Activated CD4-positive, alpha-beta T cell treated with anti-CD3 and anti-CD28 coated beads, Interleukin-2, amount 10 ng/mL, durations not matched to agents 7 days and 5 days (primary cell): ENCODE measurements at places on chromosomes 4 and X.

GRCh38 chr4:112421911-112422310 lies 94.1 kb downstream of the NEUROG2 start:
- no peak for DNase-seq

DNA sequence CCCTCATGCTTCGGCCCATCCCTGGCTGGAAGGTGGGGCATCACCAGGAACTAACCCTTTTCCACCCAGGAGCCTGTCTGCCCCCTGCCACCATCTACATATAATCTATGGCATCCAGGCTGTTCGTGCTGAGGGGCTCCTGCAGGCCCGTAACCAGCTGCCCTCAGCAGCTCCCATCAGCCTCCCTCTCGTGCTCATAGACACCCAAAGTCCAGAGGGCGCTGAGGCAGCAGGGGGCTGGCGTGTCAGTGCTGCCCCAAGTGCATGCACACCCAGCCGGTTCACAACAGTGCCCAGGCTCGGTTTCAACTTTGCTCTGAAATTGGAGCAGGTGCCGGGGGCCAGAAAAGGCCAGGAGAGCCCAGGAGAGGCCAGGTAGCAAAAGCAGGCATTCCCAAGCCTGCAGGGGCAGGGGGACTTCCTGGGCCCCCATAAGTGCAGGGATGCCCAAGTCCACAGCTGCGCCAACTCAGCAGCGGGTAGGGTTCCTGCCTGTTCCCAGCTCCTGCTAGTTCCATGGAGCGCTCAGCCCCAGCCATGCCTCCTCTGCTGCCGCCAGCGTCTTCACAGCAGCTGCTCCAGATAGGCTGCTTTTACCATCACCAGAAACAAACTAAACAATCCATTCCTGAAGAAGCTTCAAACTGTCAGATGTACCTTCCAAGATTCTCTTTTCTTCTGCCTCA lies 558.2 kb upstream of the GNPDA2 start:
- no peak for DNase-seq

DNA sequence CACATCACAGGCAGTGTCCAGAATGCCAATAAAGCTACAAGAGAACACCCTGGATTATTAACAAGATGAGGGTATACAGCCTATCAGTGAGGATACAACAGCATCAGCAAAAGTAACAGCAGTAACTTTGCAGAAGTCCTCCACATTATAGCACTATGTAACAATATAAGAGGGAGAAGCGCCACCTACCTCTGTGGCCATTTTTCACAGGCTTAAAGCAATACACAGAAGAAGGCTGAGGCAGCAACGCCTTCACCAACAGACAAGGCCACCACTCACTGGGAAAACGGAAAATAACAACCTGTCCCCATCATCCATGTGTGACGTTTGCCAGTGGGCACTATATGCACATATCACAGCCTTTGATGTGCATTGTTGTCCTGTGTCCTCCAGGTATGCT lies 12.5 kb downstream of the RTL8B start:
- no peak for DNase-seq

- no peak for DNase-seq
These were observed 120.3 kb downstream of the ARHGEF9 start for GRCh38 chrX:63664741-63665140.

- no peak for DNase-seq
These were observed 623.8 kb upstream of the LCORL start for GRCh38 chr4:18645351-18645750.

DNA sequence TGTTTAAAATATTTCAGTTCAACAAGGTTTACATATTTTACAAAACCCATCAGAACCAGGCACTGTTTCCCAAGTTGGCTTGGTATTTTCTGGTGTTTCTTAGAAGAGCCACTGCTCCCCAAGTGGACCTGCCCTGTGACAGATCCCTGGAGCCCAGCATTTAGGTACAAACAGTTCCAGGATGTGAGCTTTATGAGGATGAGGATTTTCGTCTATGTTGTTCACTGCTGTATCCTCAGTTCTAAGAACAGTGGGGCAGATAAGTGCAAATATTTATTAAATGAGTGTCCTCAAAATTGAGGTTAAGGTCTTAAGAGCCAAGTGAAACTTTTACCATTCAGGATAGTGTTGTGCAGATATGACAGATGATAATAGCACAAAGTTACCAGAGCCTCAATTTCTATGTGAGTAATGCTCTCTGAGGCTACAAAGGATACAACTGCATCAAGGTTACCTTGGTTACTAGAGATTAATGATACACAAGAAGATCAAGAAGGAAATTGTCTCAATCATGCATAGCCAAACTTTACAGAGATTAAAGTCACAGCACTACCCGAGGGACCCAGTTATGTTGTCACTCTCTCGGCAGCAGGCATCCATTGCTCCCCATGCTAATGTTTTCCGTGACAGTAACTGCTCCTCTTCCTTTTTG lies 37.5 kb downstream of the ANXA3 start:
- DNase-seq: no peak

DNA sequence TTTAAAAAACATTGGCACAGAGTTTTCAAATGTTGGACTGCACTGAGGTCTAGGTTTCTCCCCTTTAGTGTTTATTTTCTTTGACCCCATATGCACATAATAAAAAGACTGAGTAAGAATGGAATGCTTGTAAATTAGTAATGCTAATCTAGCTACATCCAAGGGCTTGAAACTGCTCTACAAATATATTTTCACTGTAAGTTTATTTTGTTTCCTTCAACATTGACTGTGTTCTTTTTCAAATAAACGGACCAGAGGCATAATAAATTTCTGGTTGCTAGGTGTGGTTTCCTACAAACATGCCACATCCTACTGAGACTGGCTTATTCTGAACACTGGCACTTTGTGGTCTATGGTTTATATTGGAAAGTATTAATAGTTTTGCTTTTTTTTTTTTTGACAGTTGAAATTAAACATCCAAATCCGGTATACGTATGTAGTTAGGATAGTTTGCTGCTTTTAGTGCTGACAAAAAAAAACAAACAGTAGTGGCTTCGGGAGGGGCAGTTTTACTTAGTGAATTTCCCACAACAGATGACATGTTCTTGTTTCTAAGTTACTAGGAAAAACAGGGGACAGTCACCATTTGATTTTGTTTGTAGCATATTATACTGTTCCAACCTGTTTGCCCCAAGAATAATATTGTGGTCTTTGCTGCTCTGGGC lies 13.2 kb downstream of the CA5B start:
- peak; percentile 44 for DNase-seq

DNA sequence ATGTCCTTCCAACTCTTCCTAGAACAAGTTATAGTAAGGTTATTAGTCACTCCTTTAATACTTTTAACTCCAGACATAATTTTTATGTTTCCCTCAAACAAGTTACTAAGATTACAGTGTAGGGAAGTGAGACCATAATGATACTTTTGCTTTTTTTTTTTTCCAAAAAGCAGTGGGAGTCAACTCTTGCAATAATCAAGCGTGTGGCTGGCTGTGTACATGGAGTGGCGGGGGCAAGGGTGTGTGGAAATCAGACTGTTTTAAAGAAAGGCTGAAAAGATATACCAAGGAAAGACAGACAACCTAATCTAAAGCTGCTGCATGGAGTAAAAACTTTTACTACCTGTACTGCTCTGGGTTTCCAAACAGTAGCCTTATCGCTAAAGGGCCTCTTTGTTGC lies 4.1 kb downstream of the NOA1 start:
- no peak for DNase-seq

GRCh38 chr4:184147858-184148737 lies 69.6 kb downstream of the ENPP6 start:
- DNase-seq: no peak

GRCh38 chrX:144586756-144587155 lies 660.5 kb upstream of the SPANXN1 start:
- no peak for DNase-seq

DNA sequence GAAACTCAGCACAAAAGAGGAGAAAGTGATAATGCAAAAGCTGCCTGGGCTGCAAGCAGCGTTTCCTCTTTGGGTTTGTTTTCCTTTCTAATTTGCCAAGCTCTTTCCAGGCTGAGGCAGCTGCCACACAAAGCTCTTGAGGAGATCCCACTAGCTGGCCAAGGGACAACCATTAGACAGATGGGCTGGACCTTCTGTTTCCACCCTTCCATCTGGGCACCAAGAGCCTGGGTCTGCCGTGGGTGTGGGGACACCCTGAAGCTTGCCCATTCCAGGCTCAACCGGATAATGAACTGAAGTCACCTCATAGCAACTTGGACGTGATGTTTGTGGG lies 194.6 kb upstream of the C1QTNF7 start:
- peak; percentile 9 for DNase-seq

GRCh38 chrX:261167-261918 lies 19.8 kb upstream of the PLCXD1 start:
- no peak for DNase-seq

GRCh38 chr4:138428611-138429010 lies 186.5 kb upstream of the SLC7A11 start:
- DNase-seq: no peak

GRCh38 chrX:69060631-69061408 lies 104.4 kb downstream of the PJA1 start:
- DNase-seq: no peak

DNA sequence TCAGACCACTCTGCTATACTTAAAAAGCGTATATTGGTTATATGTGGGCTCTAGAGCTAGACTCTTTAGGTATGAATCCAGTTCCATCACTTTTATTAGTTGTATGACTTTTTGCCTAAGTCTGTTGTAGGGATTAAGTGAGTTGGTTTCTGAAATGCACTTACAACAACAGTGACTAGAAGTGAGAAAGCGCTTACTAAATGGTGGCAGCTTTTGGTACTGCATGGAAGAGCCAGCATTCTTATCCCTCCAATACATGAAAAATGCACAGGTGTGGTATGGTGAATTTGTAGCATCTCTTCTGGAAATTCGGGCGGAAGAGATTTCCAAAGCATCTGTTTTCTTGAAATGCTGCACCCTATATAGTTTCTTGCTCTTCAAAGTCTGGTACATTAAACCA lies 117.1 kb downstream of the SPANXA1 start:
- no peak for DNase-seq

DNA sequence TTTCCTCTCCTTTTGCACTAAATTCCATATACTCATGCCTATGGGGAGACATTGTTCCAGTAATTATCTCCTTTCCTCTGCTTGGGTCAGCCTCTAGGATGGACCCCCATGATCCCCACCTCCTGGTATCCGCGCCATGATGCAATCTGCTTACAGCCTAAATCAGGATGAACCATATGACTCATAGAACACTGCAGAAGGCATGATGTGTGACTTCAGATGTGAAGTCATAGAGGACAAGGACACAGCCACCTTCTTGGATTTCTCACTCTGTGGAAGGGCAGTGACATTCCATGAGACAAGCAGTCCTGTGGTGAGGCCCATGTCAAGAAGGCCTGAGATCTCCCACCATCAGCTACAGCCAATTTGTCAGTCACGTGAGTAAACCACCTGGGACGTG lies 9.0 kb upstream of the TMEM144 start:
- no peak for DNase-seq

DNA sequence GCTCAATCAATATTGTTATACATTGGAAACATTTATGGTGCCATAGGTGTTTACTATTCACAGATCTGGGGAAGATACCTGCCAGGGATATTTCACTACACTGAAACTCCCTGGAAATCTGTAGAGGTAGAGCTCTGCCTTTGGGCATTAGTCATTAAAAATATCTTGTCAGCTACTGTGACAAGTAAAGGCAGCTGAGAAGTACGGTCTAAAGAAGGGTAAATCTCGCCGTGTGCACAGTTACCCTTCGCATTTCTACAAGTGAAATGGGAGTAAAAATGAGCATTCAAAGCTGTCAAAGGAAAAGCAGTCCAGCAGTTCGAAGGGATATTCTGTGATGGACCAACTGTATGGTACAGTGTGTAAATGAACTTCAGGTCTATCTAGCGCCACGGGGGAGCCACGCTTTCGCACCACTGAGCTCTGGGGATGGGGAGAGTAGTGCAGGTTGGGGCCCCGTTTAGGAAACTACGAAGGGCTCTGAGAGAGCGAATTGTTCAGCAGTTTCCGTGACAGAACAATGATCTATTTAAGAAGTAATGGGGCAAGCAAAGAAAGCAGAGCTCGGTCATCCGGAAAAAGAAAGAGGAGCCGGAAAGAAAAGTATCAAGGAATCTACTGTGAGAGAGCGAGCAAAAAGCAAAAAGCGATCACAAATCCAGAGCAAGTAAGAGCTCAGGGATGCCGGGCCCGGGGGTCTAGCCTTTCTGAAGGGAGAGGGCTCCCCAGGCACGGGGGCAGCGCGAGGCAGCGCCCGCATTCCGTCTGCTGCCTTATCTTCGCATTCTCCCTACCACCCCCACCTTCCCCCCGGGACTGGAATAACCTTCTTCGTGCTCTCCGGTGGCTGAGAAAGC lies 646 bp downstream of the TIGD4 start:
- DNase-seq: peak; percentile 31

- no peak for DNase-seq
These were observed 54.3 kb downstream of the LRBA start for GRCh38 chr4:150960818-150961217.

DNA sequence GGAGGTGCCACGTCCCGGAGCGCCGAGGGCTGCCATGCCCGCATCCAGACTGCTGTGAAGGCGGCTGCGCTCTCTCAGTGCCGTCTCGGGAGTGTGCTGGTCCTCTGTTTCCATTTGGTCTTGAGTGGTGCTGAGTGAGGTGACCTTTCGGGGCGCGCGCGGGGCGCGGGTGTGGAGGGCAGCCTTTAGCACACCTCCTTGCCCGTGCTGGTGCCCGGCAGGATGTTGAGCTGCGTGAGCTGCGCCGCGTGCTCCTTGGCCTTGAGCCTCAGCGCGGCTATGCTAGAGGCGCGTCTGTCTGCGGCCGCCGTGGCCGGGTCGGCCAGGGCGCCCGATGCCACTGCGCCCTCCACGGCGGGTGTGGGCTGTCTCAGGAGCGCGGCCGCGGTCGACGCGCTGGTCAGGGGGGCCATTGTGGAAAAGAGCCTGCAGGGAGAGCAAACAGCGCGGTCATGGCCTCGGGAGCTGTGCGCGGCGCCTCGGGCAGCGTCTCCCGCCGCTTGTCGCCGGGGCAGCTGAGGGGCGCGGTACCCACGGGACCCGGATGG lies 11.2 kb downstream of the ARX start:
- no peak for DNase-seq

DNA sequence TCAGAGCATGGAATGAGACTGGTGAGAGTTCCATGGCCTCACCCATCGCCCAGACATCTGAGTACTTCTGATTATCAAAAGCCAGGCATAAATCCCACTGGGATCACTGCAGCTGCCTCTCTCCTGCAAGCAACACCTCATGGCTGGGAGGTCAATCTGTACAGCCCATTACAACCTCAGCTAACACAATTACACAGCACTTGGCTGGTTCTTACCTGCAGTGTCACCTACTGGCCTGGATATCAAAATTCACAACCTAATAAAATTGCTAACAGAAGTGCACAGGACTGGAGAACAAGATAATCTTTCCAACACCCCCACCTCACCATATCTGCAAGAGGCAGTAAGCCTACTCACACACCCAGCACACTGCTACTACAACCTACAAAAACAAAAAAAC lies 341.7 kb upstream of the NDST3 start:
- no peak for DNase-seq
